Left colon (tissue), 2 donors: ENCODE measurements at places on chromosomes 6 and 20. TPM values are rescaled to one million over a fixed set of nuclear protein-coding genes. Genes with fewer than 3 reads are reported as not detected.

Gene SALL4
- total RNA-seq: 0.09 TPM

Gene BPIFB1
- total RNA-seq: not detected

Gene PNLDC1
- total RNA-seq: not detected

Gene TMEM151B
- 0.21 TPM for total RNA-seq

Gene MATN4
- not detected for total RNA-seq

Gene RWDD2A
- total RNA-seq: 2.8 TPM

Gene NRSN1
- 0.45 TPM for total RNA-seq

Gene SLC17A2
- not detected for total RNA-seq

Gene ZC3H12D
- 8.7 TPM for total RNA-seq

Gene SYCP2
- 0.84 TPM for total RNA-seq

Gene UBE2C
- 22.3 TPM for total RNA-seq

Gene FAM83C
- not detected for total RNA-seq

Gene RAET1L
- not detected for total RNA-seq

Gene ANGPT4
- not detected for total RNA-seq

Gene CST2
- total RNA-seq: not detected

Gene PKIB
- 140 TPM for total RNA-seq

Gene NFKBIE
- total RNA-seq: 9.6 TPM

Gene PRPH2
- 0.67 TPM for total RNA-seq

Gene HMGCLL1
- total RNA-seq: 0.18 TPM
